IMR-90 (cell line): ENCODE measurements at places on chromosomes 4 and X.
A peak's percentile ranks its signal among the peaks of the same experiment; 100 is the strongest.

GRCh38 chr4:140186651-140187315, 32.8 kb upstream of the MAML3 start:
- DNase-seq, result peak; percentile 67

GRCh38 chr4:104129243-104129642, 365.5 kb downstream of the CXXC4 start:
- no peak for DNase-seq

- DNase-seq, result no peak
These were observed 213.6 kb upstream of the GALNTL6 start for GRCh38 chr4:171599628-171600027.

DNA sequence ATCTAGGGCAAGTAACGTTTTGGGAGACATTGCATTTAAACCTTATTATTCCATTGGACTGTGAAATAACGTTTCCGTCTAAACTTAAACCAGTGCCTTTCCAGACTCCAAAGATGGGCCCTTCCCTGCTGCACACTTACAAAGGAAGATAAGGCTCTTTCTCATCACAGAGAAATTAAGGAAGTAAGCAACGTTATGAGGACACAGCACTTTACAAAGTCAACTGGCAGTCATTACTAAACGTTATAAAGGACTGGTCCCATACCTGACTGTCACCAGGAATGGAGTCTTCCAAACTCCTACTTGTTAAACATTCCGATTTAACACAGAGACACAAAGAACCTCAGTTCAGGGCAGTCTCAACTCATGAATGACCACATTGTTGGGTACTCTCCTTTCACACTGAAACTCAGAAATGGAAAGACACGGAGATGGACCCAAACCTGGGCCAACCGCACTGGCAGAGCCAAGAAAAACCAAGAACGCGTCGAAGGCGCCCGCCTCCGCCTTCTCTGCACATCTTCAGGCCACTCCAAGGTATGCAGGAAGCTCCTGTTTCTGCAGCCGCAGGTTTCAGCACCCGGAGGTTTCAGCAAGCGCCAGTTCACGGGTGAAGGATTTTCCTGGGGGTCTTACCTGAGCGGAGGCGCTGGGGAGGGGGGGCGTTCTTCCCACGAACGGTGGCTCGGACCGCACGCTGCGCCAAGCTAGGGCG, 670 bp downstream of the PAPSS1 start:
- peak; percentile 26 for DNase-seq

DNA sequence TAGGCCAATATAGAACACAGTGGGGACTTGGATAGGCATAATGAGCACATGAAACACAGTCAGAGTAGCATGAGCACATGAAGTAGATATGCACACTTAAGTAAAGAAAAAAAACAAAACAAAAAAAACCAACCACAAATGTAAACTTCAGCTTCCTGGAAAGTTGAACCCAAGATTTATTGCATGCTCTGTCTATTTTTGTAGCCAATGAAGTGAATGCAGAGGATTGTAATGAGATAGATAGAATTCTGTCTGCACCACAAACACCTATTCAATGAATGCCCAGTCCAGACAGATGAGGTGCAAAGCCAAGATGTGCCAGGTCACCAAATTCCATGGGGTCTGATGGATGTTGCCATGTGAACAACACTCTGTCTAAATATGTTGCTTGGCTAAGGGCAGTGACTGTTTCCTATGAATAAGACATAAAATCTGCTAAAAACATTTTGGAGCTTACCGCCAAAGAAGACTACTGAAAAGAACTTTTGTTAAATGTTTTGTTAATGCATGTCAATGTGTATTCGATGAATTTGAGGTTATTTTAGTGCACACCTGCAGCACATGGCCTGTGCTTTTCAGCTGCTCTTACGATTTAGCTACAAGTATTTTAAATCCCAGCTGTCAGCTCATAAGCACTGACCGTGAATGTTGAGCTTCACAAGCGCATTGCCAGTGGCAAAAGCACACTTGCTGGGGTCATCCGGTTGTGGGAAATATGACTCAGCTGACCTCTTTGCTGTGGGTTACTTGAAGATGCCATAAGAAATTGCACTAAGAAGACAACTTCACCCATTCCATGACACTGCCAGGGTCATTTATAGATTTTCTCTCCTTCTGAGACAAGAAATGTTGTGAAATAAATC, 374.8 kb upstream of the GNPDA2 start:
- no peak for DNase-seq
